ENCODE measurements at places on chromosomes 12 and 14.

- DNase-seq = no peak
Measured at GRCh38 chr12:23596568-23596967, 352.9 kb downstream of the SOX5 start.

GRCh38 chr12:1351926-1352325 lies 242.5 kb downstream of the FBXL14 start:
- DNase-seq = no peak

DNA sequence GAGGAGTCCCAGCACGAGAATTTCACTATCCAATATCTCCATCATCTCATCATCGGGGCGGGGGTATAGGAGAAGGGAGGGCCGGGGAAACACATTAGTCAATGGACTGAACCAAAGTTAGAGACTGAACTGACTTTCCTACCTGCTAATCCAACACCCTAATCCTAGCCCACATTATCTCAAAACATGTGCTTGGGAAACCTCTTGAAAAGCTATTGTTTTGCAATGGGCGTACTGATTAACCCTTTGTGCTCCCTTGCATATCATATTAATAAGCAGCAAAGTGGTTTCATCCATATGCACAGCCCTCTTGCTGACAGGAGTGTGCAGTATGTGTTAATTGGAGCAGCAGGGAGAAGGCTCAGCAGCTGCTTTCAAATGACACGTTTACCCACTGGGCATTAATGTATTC lies 125.7 kb upstream of the GRIP1 start:
- peak; percentile 78 for DNase-seq

DNA sequence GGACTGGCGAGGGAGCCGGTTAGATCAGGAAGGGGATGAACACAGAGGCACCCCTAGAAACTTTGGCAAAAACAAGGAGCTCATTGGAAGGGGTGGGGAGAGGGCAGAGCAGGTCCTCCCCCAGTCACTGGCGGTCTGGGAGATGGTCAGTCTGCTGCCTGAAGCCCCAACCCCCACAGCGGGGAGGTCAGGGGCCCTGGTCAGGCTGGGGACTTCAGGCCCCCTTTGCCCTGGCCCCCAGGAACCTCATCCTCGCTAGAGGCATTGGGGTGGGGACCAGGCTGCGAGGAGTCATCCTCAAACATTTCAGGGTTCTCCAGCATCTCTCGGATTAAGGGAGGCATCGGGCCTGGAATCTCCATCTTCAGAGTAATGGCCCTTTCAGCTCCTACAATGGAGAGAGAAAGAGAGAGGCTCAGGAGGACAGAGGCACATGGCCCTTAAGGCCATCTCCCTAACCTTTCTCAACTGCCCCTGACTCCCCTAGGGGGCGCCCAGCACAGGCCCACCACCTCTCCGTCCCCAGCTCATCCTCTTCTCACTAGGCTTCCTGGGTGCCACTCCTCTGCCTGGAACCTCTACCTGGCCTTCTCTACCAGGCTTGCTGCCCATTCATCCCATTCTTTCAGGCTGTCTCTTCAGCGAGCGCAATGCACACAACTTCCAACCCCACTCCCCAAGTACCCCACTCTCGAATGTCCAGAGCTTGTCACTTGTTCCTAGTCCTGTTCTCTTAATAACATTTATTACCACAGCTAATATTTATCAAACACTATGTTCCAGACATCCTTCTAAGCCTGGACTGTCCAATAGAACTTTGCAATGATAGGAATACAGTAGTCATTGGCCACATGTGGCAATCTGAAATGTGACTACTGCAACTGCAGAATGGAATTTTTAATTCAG lies 4.7 kb upstream of the ITGB7 start:
- DNase-seq = no peak

GRCh38 chr12:19432309-19433170 lies 6.8 kb upstream of the AEBP2 start:
- no peak for DNase-seq

- no peak for DNase-seq
Measured at GRCh38 chr12:21305661-21306060, 29.1 kb downstream of the SLCO1A2 start.

DNA sequence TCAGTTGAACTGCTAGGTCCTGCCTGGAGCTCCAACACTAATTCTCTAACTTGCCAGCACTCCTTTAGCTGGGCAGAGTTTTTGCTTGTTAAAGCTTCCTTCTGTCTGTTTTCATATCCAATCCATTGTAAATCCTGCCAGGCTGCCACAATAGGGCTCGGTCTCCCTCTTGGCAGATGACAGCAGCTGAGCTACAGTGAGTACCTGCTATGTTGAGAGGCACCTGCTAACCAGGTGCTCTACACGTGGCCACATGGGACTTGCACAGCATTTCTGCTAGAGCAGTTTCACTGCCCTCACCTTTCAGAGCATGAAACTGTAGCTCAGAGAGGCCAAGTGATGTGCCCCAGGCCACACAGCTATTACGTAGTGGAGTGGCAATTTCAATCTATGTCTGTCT lies 106.6 kb upstream of the NOS1 start:
- no peak for DNase-seq

- no peak for DNase-seq
Measured at GRCh38 chr14:61430066-61430757, 108.8 kb downstream of the PRKCH start.

DNA sequence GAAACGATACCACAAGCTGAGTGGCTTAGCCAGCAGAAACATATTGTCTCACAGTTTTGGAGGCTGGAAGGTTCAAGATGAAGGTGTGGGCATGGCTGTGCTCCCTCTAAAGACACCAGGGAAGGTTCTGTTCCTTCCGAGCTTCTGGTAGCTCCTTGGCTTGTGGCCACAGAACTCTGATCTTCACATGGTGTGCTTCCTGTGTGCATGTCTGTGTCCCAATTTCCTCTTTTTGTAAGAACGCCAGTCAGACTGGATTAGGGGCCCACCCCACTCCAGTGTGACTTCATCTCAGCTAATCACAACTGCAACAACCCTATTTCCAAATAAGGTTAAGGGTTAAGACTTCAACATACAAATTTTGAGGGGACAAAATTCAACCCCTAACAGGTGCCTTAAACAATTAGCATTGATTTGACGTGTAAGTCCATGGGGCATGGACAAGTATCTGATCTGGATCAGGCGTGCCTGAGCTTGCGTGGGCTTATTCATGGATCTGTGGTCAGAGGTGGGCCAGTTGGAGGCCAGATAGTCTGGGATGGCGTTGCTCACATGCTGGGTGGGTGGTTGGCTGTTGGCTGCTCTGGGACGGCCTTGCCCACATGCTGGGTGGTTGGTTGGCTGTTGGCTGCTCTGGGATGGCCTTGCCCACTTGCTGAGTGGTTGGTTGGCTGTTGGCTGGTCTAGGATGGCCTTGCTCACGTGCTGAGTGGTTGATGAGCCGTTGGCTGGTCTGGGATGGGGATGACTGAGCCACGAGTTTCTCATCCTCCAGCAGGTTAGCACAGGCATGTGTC lies 88.5 kb downstream of the LGMN start:
- DNase-seq = no peak

DNA sequence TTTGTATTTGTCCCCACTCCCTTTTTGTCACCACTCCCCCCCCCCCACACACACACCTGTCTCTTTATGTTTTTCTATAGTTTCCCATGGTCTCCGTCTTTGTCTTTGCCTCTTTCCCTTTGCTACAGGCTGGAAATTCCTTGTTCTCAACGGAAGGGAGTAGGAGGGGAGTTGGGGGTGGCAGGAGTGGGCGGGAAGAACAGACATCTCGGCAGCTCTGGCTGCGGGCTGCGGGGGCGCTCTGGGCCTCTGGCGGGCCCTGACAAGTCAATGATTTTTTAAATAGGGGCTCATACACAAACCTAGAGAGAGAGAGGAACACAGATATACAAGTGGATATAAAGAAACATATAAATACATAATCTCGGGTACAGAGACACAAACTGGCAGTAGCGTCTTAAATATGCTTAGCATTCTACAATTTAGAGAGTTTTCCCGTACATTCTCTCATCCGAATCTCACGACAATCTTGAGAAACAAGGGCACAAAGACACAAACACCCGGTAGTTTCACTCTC lies 2.4 kb upstream of the NAB2 start:
- DNase-seq = no peak

- no peak for DNase-seq
Measured at GRCh38 chr12:45730084-45730347, 510 bp downstream of the ARID2 start.

GRCh38 chr12:121817648-121818043 lies 13.8 kb downstream of the SETD1B start:
- no peak for DNase-seq

DNA sequence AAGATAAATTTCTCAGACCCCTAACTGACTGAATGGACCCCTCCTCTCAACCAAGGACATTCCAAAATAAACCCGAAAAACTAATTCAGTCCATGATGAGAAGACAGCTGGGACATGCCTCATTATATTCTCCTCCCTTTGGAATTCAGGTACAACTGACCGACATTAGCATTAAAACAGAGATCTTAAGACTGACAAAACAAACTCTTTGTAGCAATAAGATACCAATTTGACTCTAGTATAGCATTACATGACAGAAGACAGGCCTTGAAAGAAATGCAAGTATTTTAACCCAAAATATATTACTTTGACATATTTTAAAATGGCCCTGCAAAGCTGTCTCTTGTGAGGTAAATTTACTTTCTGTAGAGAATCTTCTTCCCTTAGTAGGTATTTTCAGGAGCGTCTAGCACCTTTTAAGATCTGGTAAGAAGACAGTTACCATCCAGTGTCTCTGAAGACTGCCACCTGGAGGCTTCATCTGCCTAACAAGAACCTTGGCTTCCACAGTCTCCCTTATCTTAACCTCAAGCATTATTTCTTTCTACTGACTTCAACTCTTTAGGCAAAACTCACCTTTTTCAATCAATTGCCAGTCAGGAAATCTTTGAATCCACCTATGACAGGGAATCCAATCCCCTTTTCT lies 957.5 kb downstream of the SLC6A15 start:
- no peak for DNase-seq

GRCh38 chr14:93115821-93116675 lies at the start of gene ITPK1:
Gene ITPK1 (minus strand): TSS chr14:93115925. CDS start chr14:93115163, 762 bp downstream.
- DNase-seq = peak; percentile 40

DNA sequence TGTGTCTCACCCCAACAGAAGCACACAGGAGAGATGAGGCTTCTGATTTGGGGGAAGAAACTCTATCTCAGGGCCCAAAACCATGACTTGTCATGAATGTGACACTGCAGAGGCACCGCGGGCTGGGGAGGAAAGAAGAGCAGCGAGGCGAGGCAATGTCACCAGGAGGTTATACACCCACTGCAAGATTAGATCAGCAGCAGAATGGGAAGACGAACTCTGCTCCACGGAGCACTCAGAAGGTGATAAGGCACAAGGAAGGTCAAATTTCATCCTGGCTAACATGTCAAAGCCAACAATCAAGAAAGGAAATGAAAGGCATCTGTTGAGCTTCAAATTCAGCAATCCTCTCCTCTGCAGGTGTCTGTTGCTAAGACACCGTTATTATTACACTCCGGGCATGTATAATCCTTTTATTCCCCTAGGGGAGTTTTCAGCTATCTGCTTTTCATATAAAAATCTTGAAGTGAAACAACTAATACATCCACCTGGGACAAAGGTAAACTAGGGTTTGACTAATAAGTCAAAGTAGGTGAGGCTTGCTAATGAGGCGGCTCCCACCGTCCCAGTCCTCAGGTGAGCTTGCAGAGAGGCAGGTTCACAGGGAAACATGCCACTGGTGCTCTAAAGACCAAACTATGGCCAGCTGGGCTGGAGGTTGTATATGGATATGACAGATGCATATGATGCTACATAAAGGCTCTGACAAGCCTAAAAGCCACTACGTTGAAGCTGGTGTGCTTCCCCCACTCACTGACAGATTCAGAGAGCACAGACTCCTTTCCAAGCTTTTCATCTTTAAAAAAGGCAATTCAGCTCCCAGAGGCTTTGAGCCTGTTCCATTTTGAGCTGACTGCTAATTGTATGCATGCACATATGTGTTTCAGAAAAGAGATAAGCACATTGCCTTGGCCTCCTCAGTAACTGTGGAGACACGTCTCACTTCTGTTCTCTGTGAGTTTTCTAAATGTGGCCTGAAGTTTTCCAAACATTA lies 221.2 kb downstream of the NELL2 start:
- DNase-seq = no peak

DNA sequence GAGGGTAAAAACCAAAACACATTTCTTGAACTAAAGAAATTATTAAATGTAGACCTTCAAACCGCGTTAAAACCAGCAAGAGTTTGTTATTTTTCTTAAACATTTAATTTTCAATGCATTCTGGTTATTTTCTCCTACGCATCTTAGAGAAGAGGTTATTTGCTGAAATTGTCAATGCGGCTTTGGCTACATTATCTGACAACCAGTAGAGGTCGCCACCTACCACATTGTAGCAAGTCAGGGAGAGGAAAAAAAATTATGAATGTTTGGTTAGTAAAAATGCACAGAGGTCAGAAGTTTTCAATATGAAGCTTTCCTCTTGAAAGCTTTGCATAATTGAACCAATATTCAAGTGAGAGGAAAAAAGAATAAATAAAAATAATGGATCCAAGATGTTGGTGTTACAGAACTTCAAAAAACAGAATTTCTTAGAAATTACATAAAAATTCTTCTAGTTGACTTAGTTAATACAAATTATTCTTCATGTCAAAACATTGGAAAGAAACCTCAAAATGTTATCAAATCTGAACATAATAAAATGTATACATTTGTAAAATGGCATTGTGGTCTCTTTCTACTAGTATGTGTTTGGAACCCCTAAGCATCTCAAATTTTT lies 159.4 kb upstream of the TMTC2 start:
- DNase-seq = peak; percentile 78

DNA sequence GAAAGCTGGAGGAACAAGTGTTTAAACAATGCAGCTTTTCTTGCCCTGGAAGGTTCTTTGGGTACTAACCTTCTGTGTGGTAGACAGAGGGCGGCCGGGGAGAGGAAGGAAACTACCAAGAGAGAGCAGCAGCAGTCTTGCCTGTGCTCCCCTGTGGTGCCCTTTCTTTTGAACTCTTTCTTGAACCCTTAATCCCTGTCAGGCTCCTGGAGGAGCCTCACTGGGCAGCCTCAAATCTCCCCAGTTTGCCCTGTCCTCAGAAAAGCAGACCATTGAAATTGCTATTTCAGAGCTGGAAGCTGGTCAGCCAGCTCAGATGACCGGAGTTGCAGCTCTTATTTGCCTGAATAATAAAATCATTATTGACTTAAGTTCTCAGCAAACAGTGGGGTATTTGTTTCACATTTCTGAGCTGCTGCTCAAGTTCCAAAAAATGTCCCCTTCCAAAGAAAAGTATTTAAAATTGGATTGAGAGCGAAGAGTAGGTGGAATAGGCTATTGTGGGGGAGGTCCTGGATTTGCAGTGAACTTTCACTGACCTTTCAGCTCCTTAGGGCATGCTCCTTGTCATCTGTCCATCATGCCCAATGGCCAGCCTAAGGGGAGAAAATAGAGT lies 42.1 kb upstream of the RNASE3 start:
- DNase-seq = no peak

GRCh38 chr14:90593254-90594040 lies 196.6 kb downstream of the CALM1 start:
- no peak for DNase-seq

GRCh38 chr12:122985338-122986257 lies 5.1 kb downstream of the ARL6IP4 start:
- no peak for DNase-seq

DNA sequence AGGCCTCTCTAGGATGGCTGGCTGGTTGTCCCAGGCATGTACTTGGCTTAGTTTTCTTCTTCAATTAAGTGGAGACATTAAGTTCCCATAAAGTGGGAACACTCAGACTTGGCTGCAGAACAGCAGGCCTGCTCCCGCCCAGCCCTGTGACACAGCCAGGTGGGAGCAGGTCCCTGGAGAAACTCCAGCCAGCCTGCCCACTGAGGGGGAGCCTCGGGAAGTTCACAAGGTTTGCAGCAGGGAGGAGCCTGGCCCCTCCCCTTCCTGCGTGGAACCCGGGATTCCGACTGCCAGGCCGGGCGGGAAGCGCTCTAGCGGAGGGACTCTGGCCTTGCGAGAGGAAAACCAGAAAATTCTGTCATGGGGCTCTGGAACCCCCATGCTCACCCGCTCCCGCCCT lies 98.3 kb upstream of the EVL start:
- no peak for DNase-seq

Measured in NCI-H748 treated with DMSO at 0.1 percent for 48 hours (cell line).